ENCODE measurements at places on chromosomes 5 and 9. TPM values are rescaled to one million over a fixed set of nuclear protein-coding genes. Genes with fewer than 3 reads are reported as not detected.
A peak's percentile ranks its signal among the peaks of the same experiment; 100 is the strongest.

- DNase-seq: no peak
- peaks cover 70% of the 10 kb centered on the region for H3K4me1 ChIP-seq
- no peak overlapping the region for H3K27ac ChIP-seq
- H3K36me3 ChIP-seq: no peaks in the 10 kb centered on the region
- no peak overlapping the region for H3K4me3 ChIP-seq
Observed at GRCh38 chr9:100083448-100084127, 15.2 kb downstream of the ERP44 start.

GRCh38 chr5:170861917-170862766 lies at the start of gene RANBP17:
Gene RANBP17 (plus strand): TSS chr5:170862018.
- H3K27me3 ChIP-seq: peaks cover 16% of the 10 kb centered on the region
- peak within 1 kb of the TSS; percentile 83 for H3K4me3 ChIP-seq
- H3K4me1 ChIP-seq: peaks cover 13% of the 10 kb centered on the region
- peak within 1 kb of the TSS; percentile 46 for H3K27ac ChIP-seq
- peak; percentile 88 for DNase-seq

- no peaks in the 10 kb centered on the region for H3K27me3 ChIP-seq
- no peak overlapping the region for H3K4me3 ChIP-seq
- no peak overlapping the region for H3K27ac ChIP-seq
- no peaks in the 10 kb centered on the region for H3K36me3 ChIP-seq
Observed at GRCh38 chr5:118407958-118408357, 580.4 kb downstream of the DTWD2 start.

DNA sequence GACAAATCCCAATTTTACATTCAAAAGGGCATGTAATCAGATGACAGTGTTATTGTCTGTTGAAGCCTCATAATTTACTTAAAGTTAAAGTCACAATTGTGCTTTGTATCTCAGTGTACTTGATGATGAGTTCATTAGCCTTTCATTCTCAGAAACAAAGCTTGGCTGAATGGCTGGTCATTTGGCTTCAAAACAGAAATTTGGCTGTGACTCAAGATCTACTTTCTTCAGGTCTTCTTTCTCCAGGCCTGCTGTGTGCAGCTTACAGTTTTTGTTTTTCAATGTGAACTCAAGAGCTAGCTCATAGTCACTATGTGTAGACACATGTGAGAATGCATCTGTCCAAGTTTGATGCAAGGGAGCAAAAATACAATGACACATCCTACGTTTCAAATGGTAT lies 2003.6 kb upstream of the WWC1 start:
- no peaks in the 10 kb centered on the region for H3K27me3 ChIP-seq
- H3K4me1 ChIP-seq: no peaks in the 10 kb centered on the region
- no peak for DNase-seq

GRCh38 chr5:145975001-145975360 lies 38.6 kb downstream of the SH3RF2 start:
- DNase-seq: no peak
- H3K36me3 ChIP-seq: no peaks in the 10 kb centered on the region
- no peak overlapping the region for H3K4me3 ChIP-seq
- H3K27ac ChIP-seq: peak overlapping the region; percentile 74

Gene SPATA9
- not detected for total RNA-seq

Data from stomach (tissue), 19 donors.